ENCODE measurements at places on chromosomes 11 and 22.

- DNase-seq = peak; percentile 75
These were observed 20.8 kb downstream of the CSNK2A3 start for GRCh38 chr11:11332141-11332710.

DNA sequence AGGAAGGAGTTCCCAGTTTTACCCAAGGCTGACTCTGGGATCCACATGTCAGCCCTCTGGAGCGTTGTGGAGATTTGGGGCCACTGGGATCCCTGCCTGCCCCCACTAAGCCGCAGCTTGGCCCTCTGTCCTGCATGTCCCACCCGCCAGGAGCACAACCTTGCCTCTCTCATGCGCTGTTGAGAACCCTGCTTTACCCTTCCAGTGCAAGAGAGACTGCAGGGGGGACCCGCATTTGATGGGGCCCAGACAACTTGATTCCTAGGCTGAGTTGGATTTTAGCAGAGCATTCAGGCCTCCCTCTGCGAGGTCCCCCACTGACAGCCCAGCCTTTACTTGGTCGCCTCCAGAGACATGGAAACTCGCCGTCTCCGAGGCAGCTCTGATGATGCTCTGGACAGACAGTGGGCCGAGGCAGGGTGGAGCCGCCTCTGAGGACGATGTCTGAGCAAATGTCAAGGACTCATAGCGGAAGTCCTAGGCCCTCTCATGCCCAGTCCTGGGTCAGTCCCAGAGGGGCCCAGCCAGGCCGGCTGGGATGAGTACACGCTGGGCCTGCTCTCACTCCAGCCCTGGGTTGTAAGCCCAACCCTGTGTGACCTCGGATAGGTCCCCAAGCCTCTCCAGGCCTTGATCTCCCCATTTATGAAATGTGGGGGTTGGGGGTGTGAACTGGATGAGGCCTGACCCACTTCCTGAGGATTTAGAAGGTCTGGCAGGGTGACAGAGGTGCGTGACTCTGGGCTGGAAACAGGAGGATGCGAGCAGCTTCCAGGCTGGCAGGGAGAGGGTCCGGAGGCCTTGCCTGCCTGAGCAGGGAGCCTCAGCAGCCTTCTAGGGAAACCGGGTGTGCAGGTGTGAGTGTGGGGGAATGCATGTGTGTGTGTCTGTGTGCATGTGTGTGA, 630 bp downstream of the CD5 start:
- DNase-seq = no peak

DNA sequence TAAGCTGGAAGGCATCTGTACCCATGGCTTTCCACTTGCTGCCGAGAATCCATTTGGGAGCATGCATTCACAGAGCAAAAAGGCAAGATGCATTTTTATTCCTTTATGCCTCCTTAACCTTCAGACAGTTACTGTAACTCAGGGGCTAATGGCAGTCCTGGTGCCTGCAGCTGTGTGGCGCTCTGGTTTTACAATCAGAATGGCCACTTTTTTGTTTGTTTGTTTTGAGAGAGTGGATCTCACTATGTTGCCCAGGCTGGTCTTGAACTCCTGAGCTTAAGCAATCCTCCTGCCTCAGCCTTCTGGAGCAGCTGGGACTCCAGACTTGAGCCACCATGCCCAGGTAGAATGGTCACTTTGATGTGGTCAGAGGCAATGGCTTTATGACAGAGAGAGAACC, 101.8 kb downstream of the NAV2 start:
- peak; percentile 30 for DNase-seq

DNA sequence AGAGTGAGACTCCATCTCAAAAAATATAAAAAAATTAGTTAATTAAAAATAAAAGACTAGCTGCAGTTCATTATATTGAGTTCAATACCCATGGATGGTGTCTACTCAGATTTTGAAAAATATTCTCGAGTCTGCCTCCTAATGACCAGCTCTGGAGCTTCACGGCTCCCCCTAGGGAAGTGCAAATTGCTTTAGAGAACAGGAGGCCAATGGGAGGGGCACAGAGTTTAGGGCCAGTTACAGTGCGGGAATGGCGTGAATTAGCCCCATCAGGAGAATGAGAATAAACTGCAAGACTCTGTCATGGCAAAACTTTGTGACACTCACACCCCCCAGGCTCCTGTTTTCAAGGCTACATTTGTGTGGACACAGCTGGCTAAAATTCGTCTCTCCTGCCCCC, 4.6 kb downstream of the FGF4 start:
- no peak for DNase-seq

DNA sequence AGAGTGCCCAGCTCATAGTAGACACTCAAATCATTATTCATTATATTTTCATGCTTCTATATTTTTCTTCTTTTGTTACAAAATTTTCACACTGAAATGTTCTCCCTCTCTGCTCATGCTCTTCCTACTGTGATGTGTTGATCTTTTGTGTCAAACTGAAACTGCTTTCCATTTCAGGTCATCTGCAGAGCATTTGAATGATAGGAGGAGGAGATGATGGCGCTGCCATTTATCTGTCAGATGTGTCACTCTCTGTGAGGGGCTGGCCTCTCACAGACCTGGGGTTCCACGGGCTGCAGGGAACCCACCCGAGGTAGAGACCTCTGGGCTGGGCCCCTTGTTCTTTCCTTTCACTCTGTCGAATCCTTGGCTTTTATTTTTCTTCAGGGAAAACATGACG, 41.1 kb downstream of the OR10A6 start:
- no peak for DNase-seq

DNA sequence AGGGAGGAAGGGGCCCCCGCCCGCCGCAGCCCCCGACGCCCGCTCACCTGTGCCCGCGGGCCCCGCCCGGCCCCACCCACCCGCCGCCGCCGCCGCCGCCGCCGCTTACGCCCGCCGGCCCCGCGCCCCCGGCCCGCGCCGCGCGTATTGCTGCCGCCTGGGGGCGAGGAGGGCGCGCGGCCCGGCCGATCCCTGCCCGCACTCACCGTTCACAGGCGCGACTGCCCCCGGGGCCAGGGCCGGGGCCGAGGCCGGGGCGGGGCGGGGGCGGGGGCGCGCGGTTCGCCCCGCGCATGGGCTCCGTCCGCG, 212 bp downstream of the HRAS start:
- DNase-seq = no peak

DNA sequence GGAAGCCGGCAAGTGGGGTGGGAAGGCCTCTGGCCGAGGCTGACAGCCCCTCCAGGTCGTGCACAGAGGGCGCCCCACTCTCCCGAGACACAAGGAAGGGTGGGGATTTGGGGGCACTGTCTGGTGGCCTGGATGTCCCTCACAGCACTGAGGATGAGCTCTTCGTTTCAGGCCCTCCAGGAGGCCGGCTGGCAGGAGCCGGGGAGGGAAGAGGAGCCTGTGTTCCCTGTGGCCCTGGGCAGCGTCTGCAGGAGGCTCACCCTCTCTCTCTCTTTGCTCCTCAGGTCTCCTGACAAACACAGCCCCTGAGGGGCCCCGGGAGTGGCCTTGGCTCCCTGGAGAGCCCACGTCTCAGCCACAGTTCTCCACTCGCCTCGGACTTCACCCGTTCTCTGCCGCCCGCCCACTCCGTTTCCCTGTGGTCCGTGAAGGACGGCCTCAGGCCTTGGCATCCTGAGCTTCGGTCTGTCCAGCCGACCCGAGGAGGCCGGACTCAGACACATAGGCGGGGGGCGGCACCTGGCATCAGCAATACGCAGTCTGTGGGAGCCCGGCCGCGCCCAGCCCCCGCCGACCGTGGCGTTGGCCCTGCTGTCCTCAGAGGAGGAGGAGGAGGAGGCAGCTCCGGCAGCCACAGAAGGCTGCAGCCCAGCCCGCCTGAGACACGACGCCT, 1078.0 kb downstream of the BRD1 start:
- DNase-seq = no peak

- DNase-seq = no peak
These were observed 30.9 kb downstream of the INSC start for GRCh38 chr11:15145615-15146014.

- peak; percentile 46 for DNase-seq
These were observed 105.5 kb downstream of the KCNC1 start for GRCh38 chr11:17840101-17840548.

GRCh38 chr11:111602865-111603610, 789 bp downstream of the SIK2 start:
- peak; percentile 52 for DNase-seq

DNA sequence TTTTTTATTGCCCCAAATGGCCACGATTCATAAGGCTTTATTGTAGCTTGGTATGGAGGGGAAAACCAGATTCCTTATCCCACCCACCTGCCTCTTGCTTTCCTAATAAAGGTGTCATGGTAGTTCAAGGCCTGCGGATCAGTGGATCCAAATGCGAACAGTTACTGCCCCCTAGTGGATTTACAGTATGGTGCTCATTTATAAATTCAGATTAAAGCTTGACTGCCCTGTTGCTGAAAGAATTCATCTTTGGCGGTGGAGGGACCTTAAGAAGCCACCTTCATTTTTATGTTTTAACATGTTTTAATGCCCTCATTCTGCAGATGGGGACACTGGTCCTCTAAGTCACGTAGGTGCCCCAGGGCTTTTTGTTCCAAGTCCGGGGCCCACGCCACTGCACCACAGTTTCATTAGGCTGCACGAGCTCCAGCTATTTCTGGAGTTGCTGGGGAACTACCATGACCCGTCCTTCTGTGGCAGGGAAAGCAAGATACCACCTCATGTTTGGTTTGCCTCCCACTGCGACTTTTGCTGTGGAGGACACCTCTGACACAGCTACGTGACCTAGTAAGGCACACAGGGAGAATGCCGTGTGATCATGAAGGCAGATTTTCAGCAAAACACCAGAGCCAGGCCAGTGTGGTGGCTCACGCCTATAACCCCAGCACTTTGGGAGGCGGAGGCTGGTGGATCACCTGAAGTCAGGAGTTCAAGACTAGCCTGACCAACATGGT, 15.6 kb upstream of the INCENP start:
- DNase-seq = peak; percentile 72

GRCh38 chr22:17853073-17853472, 78.8 kb upstream of the BID start:
- peak; percentile 75 for DNase-seq

- DNase-seq = no peak
These were observed 73.6 kb upstream of the TTLL12 start for GRCh38 chr22:43260331-43261231.

GRCh38 chr11:72081184-72081644, 564 bp downstream of the LRRC51 start:
- DNase-seq = no peak

DNA sequence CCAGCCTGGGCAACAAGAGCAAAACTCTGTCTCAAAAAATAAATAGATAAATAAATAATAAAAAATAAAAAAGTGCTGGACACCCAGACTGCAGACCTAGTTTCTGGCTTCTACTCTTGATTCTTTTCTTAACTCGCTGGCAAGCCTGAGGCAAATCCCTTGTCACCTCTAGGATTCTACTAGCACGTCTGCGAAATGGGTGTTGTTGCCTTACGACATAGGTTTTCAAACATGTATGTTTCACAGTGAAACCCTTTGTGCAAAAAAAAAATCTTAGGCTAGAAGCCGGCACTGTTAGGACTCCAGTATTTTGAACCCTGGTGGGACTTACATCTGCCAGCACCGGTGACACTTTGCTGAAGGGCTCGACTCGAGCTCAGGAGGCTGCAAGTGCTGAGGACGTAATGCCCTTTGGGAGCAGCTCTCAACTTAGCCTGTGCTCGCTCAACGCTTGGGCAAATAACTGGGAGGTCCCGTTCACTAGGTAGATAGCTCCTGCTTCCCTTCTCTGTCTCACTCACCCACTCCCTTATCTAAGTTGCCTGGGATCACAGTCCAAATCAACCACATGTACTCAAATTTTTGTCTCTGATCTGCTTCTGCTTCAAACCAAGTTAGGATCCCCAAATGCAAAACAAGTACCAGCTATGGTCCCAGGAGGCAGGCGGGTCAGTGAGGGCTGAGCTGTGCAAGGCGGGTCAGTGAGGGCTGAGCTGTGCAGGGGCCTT, 34.7 kb upstream of the MYH9 start:
- DNase-seq = no peak

GRCh38 chr22:23239429-23239828, 59.1 kb downstream of the BCR start:
- no peak for DNase-seq

DNA sequence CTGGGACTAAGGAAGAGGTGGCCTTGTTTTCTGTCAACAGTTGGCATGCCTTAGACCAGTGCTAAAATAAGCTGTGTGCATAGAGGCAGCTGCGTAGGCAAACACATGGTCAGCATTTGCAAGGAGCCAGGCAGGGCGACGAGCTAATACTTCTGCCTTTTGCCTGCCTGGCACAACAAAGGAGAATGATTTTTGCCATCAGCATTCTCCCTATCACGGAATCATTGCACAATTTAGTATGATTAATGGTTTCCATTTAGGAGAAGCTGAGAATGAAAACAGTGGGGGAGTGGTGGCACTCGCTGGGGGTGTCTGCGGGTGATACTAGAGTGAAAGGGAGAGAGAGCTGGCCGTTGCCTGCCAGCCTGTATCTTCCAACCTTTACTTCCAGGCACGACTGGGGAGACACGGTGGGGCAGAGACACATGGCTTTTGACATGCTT, 336.0 kb downstream of the CADM1 start:
- peak; percentile 29 for DNase-seq

DNA sequence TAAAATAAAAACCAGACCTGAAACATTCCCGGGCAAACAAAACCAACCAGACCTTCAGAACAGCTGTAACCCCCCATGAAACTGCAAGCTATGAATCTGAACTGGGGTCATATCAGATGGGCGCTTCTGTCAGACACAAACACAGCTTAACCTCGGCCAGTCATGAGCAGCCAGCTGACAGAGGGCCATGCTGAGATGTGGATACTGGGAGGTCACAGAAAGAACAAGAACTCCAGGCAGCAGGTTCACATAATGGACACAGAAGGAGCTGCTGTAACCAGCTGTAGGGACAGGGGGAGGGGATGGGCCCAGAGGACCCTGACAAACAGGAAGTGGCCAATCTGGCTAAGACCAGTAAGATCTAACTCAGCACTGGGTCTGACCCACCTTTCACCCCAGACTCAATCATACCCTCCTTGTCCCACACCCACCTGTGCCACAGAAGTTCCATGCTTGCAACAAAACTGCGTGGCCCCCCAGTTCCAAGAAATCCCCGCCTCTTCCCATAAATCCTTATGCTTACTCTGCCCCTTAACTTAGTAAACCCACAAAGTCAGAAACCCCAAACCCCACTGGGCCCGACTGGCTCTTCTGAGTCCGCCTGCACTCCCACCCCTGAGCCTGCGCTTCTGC, 4.0 kb downstream of the APOL4 start:
- no peak for DNase-seq

DNA sequence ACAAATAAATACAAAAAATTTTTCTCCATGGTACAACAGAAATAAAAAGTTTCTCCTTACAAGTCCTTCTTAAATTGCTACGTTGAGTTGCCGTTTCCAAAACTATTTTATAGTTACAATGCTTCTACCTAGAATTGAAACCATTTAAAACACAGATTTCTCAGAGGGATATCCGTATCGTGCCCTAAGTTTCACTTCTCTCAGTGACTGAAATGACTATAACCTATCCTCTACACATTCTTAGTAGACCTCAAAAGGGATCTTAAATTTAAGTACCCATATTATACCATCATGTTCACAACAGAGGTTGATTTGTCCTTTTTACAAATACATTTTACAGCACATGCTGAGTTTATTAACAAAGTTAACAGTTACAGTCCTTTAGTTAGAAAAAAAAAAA, 44.1 kb downstream of the USP28 start:
- DNase-seq = no peak

- DNase-seq = no peak
These were observed 101.6 kb downstream of the CSNK2A3 start for GRCh38 chr11:11251394-11251970.

GRCh38 chr11:44804449-44805437, 78.0 kb downstream of the TSPAN18 start:
- no peak for DNase-seq

GRCh38 chr11:102238391-102238821, 78.9 kb upstream of the BIRC3 start:
- no peak for DNase-seq

GRCh38 chr11:12691473-12691872, 17.3 kb downstream of the TEAD1 start:
- DNase-seq = no peak

Measured in NCI-H345 (cell line).